Stimulated activated CD4-positive, alpha-beta T cell treated with anti-CD3 and anti-CD28 coated beads, TNF-alpha, amount 100 ng/mL, for 1 hour (primary cell): ENCODE measurements at places on chromosomes 3 and 15.

- no peak for DNase-seq
Observed at GRCh38 chr15:83477172-83477807, 30.1 kb downstream of the SH3GL3 start.

DNA sequence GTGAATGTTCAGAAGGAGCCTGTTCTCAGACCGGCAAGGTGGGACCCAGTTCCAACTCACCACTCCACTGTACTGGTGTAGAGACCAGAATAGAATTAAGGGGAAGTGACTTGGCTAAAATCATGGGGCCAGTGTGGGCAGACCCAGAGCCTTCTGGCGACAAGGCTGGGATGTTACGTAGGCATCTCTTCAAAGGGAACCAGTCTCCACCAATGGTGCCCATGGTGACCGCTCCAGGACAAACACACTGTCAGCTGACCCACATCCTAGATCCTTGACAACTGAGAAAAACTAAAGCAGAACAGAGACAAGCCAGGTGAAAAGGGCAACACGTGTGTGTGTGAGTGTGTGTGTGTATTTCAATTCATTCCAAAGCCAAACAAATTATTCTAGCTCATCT lies 321.7 kb upstream of the FRG2C start:
- DNase-seq = no peak

GRCh38 chr3:142945023-142945422 lies 18.5 kb downstream of the PAQR9 start:
- DNase-seq = no peak

- DNase-seq = no peak
Observed at GRCh38 chr3:98731720-98732285, 31.3 kb upstream of the ST3GAL6 start.

GRCh38 chr3:149145356-149145755 lies 15.9 kb downstream of the HPS3 start:
- DNase-seq = no peak

DNA sequence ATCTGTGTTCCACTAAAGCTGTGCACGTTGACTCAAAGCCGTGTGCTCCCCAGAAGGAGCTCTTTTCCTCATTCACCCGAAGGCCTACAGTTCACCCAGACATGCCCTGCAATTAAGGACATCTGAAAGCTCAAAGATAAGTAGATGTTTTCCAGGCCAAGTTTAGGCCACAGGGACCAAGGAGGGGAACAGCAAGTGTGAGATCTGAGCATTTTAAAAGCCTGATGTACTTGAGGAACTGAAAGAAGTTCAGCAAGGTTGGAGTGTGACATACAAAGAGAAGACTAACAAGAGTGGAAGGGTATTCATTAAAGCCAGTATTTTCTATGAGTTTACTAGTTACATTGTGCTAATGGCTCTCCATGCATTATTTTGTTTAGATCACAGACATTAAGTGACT lies 68.0 kb downstream of the CASR start:
- DNase-seq = no peak

DNA sequence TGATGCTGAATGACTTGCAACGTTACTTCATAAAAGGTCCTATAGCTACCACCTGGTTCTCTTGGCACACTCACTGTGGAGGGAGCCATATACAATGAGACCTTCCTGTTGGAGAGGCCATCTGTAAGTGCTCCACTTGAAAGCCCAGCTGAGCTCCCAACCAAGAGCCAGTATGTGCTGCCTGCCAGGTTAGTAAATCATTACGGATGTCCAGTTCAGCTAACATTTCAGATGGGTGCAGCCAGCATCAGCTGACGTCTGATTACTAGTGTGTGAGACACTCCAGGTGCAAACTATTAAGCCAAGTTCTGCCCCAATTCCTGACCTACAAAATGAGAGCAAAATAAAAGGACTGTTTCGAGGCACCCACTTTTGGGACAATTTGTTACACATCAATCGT lies 274.4 kb upstream of the ROBO2 start:
- DNase-seq = no peak
